CD4-positive, alpha-beta T cell (primary cell): ENCODE measurements at places on chromosomes 7 and 10.

- H3K27ac ChIP-seq = no peak overlapping the region
- no peaks in the 10 kb centered on the region for H3K4me1 ChIP-seq
- no peak for DNase-seq
- H3K27me3 ChIP-seq = no peaks in the 10 kb centered on the region
- no peaks in the 10 kb centered on the region for H3K36me3 ChIP-seq
These were observed 27.4 kb downstream of the ASZ1 start for GRCh38 chr7:117399820-117400422.

GRCh38 chr10:2938869-2939268 is 128.5 kb upstream of the PFKP start:
- H3K4me3 ChIP-seq = no peak overlapping the region
- no peak overlapping the region for H3K27ac ChIP-seq
- no peaks in the 10 kb centered on the region for H3K4me1 ChIP-seq

DNA sequence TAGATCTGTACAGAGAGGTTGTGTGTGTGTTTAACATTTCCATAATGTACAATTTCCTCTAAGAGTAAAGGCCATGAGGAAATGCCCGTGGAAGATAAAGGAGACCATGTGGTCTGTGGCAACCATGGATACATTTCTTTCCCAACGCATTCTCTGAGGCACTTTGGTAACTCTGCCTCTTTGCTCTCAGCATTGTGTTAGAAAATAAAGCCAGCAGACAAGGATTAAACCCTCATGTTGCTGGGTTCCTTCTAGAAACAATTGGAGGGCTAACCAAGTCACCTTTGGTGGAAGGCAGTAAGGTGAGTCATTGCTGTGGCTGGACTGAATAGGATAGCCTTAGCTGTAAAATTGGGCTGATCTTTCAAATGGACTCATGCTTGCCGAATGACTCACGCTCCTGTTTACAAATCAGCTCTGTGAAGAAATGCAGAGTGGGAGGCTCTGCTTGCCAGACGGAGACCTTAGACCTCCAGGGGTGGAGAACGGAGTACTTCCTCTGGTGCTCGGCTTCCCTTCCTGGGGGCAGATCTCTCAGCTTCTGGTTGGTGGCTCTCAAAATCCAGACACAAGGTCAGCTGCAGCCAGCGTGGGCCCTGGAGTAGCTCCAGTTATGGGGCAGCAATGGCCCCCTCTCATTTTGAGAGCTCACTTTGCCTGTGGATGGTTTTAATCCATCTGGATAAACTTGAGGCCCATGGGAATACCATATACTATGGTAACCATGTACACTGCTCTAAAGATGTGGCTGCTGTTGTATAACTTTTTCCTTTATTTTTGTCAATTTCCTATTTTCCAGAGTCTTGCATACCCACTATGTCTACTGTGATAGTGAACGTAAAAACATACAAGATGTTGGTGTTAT is 137.3 kb downstream of the TCF7L2 start:
- no peaks in the 10 kb centered on the region for H3K27me3 ChIP-seq
- no peak overlapping the region for H3K27ac ChIP-seq
- H3K36me3 ChIP-seq = no peaks in the 10 kb centered on the region

GRCh38 chr7:90671571-90671970 is 75.5 kb downstream of the CDK14 start:
- H3K4me3 ChIP-seq = no peak overlapping the region
- DNase-seq = no peak
- H3K4me1 ChIP-seq = no peaks in the 10 kb centered on the region
- no peaks in the 10 kb centered on the region for H3K36me3 ChIP-seq

GRCh38 chr7:102288285-102288930 is 1.7 kb downstream of the SH2B2 start:
- no peaks in the 10 kb centered on the region for H3K36me3 ChIP-seq
- DNase-seq = no peak
- no peak overlapping the region for H3K27ac ChIP-seq
- peak overlapping the region; percentile 69 for H3K4me3 ChIP-seq
- peaks cover 57% of the 10 kb centered on the region for H3K4me1 ChIP-seq
- H3K27me3 ChIP-seq = no peaks in the 10 kb centered on the region

DNA sequence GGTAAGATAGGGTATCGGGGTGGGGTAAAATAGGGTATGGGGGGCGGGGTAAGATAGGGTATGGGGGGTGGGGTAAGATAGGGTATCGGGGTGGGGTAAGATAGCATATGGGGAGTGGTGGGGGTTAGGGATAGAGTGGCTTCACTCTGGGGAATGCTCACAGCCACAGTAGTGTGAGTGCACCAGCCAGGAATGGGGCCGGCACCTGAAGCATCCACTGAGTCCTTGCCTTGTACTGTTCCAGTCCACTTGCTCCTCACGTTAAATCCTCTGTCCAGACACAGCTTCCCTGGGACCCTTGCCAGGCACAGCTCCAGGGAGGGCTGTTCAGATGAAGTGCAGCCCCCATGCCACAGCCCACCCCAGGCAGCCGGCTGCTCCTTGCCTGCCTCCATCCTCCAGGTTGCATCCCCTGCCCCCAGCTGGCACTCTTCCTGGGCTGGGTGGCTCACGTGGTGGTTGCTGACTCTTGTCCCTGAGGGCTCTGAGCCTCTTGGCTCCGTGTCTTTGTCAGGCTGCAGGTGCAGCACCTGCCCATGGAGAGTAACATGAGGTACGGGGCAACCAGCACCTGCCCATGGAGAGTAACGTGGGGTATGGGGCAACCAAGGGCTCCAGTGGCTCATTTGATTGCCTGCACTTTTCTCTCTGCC is 268.4 kb downstream of the TCERG1L start:
- no peaks in the 10 kb centered on the region for H3K4me1 ChIP-seq
- no peak for DNase-seq
- no peaks in the 10 kb centered on the region for H3K27me3 ChIP-seq
- no peak overlapping the region for H3K27ac ChIP-seq
- no peaks in the 10 kb centered on the region for H3K36me3 ChIP-seq
- no peak overlapping the region for H3K4me3 ChIP-seq

GRCh38 chr10:17348501-17349349 is 105.7 kb downstream of the ST8SIA6 start:
- no peak overlapping the region for H3K4me3 ChIP-seq
- no peaks in the 10 kb centered on the region for H3K4me1 ChIP-seq
- no peak for DNase-seq
- H3K36me3 ChIP-seq = no peaks in the 10 kb centered on the region
- peaks cover 3% of the 10 kb centered on the region for H3K27me3 ChIP-seq

DNA sequence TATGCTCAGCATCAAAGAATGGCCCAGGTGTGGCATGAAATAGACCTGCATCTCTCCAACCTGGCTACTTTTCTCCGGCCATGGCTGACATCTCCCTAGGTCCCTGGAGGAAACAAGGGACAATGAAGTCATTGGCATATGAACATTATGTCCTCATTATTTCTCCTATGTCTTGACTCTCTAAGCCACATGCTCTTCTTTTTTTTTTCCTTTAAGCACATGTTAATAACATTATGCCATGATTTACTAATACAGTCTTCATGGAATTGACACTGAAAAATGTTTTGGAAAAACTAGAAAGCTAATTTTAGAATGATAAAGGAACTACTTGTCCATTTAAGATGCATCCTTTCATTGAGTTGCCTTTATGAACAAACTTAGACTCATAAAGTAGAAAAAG is 628.9 kb downstream of the TNS3 start:
- no peak for DNase-seq
- no peaks in the 10 kb centered on the region for H3K4me1 ChIP-seq
- H3K36me3 ChIP-seq = no peaks in the 10 kb centered on the region
- no peaks in the 10 kb centered on the region for H3K27me3 ChIP-seq

GRCh38 chr10:133287832-133288500 is 11.3 kb upstream of the ADAM8 start:
- DNase-seq = no peak
- peaks cover 81% of the 10 kb centered on the region for H3K36me3 ChIP-seq
- peaks cover 3% of the 10 kb centered on the region for H3K4me1 ChIP-seq
- no peak overlapping the region for H3K27ac ChIP-seq
- H3K4me3 ChIP-seq = no peak overlapping the region

- H3K4me1 ChIP-seq = peaks cover 47% of the 10 kb centered on the region
- DNase-seq = no peak
- peak overlapping the region; percentile 84 for H3K4me3 ChIP-seq
- no peaks in the 10 kb centered on the region for H3K27me3 ChIP-seq
These were observed 1.0 kb downstream of the OSBPL3 start for GRCh38 chr7:24978843-24979469.

- no peaks in the 10 kb centered on the region for H3K27me3 ChIP-seq
- H3K4me3 ChIP-seq = no peak overlapping the region
- no peaks in the 10 kb centered on the region for H3K4me1 ChIP-seq
- no peaks in the 10 kb centered on the region for H3K36me3 ChIP-seq
These were observed 24.5 kb downstream of the RNF32 start for GRCh38 chr7:156665101-156665500.

DNA sequence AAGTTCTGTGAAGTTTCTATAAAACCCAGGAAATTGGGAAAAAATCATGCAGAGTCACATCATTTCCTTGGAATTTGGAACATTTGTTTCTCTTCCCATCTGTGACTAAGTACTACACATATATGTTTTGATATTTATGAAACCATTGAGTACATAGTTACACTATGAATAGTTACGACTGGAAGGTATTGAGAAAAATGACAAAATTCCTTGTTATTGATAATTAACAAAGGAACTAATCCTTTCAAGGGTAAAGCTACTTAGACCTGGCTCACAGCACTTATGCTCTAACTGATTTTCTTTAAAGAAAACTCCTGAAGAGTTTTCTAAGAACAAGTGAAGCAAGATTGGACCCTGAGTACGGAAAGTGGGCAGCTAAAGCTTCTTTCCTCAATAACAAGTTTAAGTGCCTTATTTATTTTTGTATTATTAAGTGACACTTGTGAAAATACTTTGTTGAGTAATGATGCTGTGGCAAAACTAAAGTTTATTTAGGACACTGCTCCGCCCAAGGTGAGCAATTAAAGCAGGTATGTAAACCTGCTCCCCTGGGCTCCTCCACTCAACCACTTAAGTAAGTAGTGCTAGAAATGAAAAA is 12.0 kb upstream of the GLCCI1 start:
- H3K4me1 ChIP-seq = no peaks in the 10 kb centered on the region
- no peaks in the 10 kb centered on the region for H3K36me3 ChIP-seq
- no peak for DNase-seq
- H3K27ac ChIP-seq = no peak overlapping the region
- H3K27me3 ChIP-seq = no peaks in the 10 kb centered on the region
